Activated T-helper 1 cell treated with anti-CD3 and anti-CD28 coated beads, Interleukin-12 subunit alpha, Interleukin-12 subunit beta, Interleukin-2, Interleukin-4 antibody, amounts not matched to agents 30 ng/mL and 10 ng/mL and 1 ng/mL, durations not matched to agents 14 hours and 24 hours and 36 hours (primary cell): ENCODE measurements at places on chromosomes 5 and 9.

GRCh38 chr9:137694962-137695875 is 76.4 kb downstream of the EHMT1 start:
- DNase-seq, result no peak

- no peak for DNase-seq
Measured at GRCh38 chr9:7823651-7824050, 24.1 kb upstream of the DMAC1 start.

DNA sequence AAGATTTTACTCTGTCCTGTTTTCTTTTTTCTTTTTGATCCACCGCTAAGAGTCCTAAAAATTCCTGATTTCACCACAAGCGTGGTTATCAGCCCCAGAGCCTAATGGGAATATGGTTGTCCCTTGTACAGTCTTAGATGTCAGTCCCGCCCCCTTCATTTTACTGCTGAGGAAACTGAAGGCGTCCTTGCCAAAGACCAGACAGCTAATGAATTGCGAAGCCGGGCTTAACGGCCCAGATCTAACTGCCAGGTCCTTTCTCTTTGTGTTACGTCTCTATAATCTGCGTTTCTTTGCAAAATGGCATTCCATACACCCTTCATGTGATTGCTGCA is 497 bp downstream of the NSA2 start:
- no peak for DNase-seq

- DNase-seq, result no peak
Measured at GRCh38 chr9:97525451-97525850, 24.0 kb downstream of the TMOD1 start.

- no peak for DNase-seq
Measured at GRCh38 chr9:130219661-130220096, 45.9 kb upstream of the HMCN2 start.

GRCh38 chr9:2788919-2789318 is 55.0 kb downstream of the PUM3 start:
- no peak for DNase-seq

DNA sequence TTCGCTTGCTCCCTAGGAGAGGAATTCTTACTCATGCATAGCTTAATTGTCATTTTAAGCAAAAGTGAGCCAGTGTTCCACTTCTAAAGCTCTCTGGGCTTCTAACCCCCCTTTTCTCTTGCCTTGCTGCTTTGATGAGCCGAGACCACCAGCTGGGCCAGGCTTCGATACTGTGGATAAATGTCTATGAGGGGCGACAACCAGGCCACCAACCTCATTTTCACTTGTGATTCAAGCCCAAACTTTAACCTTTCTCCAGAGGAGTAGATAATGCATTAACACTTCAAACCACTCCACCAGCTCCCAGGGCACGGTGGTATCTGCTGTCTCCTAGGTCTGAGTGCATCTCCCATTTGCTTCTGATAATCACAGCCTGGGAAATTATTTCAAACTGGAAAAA is 205.6 kb downstream of the PSAT1 start:
- no peak for DNase-seq

- no peak for DNase-seq
Measured at GRCh38 chr9:84773022-84773421, 103.5 kb downstream of the NTRK2 start.

GRCh38 chr5:132546108-132546507 is 2.8 kb upstream of the IL5 start:
- DNase-seq, result no peak

GRCh38 chr5:28499766-28500290 is 1461.4 kb upstream of the CDH9 start:
- no peak for DNase-seq

GRCh38 chr9:121997791-121998190 is 95.3 kb downstream of the TTLL11 start:
- DNase-seq, result no peak

DNA sequence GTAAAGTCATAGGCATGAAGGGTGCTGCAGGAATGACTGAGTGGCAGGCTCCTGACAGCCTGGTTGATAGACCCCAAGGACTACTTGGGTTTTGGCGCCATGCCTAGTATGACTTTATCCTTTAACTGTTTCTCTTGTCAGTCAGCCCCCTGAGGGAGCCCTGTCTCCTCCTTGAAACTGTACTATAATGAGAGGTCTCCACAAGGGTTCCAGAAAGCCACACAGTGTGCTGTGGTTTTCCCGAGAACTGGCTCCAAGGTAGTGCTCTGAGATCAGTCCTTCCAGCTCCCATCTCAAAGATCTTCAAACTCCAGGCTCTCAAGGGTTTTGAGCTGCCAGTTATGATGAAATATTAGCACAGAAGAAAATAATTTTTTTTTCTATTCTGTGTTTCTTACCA is 26.7 kb upstream of the TNC start:
- no peak for DNase-seq

DNA sequence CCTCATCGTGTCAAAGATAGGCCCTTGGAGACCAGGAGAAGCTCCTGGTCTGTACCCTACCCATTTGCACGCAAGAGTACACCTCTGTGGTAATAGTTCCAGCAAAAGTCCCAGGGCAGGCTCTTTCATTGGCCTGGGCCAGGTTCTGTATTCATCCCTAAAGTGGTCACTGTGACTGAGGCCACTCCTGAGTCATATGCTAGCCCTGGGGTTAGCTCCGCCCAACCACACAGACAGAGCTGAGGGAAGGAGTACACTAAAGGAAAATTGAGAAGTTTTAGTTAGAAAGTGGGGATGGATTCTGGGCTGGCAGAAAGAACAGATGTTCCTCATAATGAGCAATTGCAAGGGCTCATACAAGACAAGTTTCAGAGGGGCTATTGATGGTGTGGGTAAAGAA is 206.7 kb downstream of the ARHGAP26 start:
- DNase-seq, result no peak

DNA sequence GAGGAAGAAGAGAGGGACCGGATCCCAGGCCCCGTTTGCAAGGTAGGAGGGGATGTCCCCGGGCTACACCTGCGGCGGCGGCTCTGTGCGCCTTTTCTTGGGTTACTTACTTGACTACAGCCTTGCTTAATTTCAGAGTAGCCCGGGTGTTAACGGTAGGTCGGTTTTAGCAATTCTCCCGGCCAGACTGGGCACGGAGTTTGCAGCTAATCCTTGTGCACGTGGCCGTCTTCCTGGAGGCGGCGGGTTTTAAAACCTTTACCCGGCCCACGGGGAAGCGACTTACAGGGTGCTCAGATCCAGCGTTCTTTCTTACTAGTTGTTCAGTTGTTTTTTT is 313 bp downstream of the BRIX1 start:
- no peak for DNase-seq

DNA sequence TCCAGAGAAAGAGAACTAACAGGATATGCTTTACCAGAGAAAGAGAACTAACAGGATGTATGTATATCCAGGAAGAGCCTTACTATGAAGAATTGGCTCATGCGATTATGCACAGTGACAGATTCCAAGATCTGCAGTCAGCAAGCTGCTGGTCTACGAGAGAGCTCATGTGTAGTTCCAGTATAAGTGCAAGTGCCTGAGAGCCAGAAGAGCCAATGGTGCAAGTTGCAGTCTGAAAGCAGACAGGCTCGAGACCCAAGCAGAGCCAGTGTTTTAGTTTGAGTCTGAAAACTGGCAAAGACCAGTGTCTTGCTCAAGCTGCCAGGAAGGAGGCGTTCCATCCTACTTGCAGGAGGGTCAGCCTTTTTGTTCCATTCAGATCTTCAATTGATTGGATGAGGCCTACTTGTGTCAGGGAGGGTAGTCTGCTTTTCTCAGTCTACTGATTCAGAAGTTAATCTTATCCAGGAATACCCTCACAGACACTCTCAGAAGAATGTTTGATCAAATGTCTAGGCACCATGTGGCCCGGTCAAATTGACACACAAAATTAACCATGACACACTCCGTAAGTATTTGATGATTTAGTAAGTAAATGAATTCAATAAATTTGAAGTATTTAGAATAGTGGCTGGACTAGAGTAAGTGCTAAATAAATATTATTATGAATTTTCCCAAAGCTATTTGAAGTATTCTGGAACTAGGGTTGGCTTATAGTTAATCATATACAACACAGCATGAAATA is 372.1 kb upstream of the SGCD start:
- DNase-seq, result no peak

- no peak for DNase-seq
Measured at GRCh38 chr5:20972419-20972925, 984.5 kb upstream of the CDH18 start.

- DNase-seq, result no peak
Measured at GRCh38 chr9:69308206-69308931, 16.6 kb upstream of the ENTREP1 start.

GRCh38 chr5:12876541-12877298 is 972.5 kb upstream of the CTNND2 start:
- DNase-seq, result no peak

DNA sequence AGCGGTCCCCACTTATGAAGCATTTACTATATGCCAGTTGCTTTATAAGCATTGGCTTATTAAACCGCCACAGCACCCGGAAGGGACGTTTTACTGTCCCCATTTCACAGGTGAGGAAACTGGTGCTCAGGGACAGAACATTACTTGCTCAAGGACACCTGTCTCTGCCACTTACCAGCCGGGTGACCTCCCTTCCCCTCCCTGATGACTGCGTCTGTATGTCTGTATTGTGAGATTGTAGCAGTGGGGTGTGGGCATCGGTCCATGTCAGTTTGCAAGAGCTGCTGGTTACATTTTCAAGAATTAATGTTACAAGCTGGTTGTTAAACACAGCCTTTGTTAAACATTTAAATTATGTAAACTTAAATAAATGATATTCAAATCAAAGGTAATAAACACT is 77.6 kb upstream of the LMX1B start:
- no peak for DNase-seq

- DNase-seq, result no peak
Measured at GRCh38 chr9:104758974-104759373, 5.0 kb upstream of the NIPSNAP3B start.

- DNase-seq, result no peak
Measured at GRCh38 chr9:95085036-95085770, 232.3 kb downstream of the FANCC start.

DNA sequence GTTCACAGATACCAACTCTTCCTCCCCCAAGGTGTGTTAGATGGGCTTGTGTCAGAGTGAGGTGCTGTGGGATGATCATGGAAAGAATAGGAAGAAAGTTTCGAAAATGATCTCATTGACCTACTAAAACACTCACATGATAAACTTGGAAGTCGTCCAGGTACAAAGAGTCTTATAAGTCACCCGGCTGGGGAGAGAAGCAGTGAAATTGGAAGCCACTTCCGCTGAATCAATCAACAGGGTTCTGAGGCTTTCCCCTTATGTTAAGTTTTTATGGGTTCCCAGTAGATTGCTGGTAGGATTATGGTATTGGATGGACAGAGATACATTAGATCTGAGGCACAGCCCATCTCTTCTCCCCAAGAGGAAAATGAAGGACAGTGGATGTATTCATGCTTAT is 218.8 kb upstream of the MSX2 start:
- no peak for DNase-seq

- DNase-seq, result no peak
Measured at GRCh38 chr5:7597059-7597642, 201.2 kb downstream of the ADCY2 start.

GRCh38 chr5:114360816-114361723 is 800 bp upstream of the KCNN2 start:
- no peak for DNase-seq

DNA sequence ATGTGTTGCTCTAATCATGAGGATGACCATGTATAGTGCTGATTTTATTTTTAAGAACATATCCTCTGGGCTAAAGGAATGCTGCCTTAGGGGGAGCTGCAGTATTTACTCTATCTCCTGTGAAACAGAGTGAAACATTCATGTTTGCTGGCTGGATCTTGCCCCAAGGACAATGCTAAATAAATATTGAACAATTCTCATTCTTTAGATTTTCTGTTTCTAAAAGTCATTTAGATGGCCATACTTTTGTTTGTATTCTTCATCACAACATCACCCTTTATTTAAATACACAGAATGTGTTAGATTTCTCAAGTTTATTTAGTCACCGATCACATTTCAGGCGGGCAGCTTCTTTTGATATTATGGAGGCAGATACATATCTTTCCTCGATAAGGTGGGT is 103.3 kb downstream of the ARHGEF28 start:
- no peak for DNase-seq

- DNase-seq, result no peak
Measured at GRCh38 chr5:21807953-21808352, 1045.2 kb downstream of the CDH12 start.

DNA sequence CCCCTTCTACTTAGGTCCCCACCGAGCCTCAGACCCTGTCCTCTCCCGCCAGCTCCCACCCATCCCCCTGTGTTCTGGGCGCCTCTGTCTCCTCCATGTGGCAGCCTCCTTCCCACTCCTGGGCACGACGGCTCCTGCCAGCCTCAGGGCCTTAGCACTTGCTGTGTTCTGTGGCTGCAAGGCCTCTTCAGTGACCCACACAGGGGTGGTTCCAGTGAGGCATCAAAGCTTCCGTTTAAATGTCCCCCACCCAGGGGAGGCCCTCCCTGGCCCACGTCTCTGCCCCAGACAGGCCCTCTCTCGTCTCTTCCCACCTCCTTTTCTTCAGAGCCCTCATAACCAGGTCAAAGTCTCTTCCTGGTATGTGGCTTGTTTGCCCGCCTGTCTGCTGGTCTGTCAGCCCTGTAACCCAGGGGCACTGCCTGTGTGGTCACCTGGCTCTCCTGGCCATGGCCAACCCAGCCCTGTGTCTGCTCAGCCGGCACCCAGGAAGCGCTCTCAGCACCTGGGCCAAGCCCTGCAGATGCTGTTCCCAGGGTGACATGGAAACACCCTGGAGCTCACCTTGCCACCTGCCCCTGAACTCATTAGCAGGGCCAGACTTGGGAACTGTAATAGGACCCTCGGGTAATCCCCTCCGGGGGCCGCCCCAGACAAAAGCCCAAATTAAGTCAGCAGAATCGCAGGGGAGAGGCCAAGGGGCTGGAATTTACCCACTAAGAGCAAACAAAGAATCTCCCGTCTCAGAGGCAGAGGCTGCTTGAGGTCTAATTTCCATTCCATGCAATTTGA is 33.7 kb downstream of the LHX3 start:
- DNase-seq, result no peak

DNA sequence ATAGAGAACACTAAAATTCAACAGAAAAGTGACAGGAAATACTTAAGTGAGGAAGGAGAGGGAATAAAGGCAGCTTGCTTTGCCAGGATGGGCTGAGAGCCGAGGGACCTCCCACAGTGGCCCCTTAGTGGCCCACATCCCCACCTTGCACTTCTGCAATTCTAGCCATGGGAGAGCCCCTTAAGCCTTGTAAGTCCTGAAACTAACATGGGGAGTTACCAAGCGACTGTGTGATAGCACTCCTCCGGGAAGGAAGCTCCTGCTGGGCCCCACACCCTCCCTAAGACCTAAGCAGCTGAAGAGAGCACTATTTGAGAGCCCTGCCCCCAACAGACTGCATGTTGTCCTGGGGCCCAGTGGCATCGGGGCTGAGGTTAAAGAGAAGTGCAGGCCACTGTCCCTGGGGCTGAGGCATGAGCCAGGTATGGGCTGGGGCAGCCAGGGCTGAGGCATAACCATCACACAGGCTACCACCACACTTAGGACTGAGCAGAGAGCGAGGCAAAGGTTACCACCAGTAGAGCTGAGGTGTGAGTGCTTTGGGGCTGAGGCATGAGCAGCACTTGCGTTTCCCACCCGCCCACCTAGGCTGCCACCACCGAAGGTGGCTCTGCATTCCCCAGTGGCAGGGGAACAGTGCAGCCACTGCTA is 301.8 kb upstream of the TRPC7 start:
- no peak for DNase-seq
